ENCODE measurements at places on chromosomes 6 and 20.

GRCh38 chr6:130908188-130908587, 81.0 kb downstream of the SMLR1 start:
- DNase-seq: no peak

GRCh38 chr6:3228046-3228671, 706 bp upstream of the TUBB2B start:
- DNase-seq: no peak

GRCh38 chr6:225121-225721, 67.1 kb upstream of the DUSP22 start:
- DNase-seq: peak; percentile 26

GRCh38 chr20:31922181-31922580, 29.7 kb downstream of the PDRG1 start:
- DNase-seq: no peak

DNA sequence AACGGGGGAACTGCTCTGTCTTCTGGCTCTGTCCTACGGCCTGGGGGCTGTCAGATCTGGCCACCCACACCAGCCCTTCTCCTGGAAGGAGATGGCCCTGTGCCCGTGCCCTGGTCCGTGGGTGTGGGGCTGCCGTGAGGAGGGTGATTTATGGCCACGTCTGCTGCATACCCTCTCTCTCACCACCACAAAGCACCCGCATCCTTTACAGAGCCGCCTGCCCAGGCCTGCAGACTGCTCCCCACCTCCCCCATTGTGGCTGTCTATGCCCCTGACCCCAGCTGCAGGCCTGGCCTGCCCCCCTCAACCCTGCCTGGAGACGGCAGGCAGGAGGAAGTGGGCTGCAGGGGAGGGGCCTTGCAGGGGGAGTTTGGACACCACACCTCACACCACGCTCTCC, 72.7 kb upstream of the GATA5 start:
- no peak for DNase-seq

- no peak for DNase-seq
These were observed 43.6 kb upstream of the PHACTR3 start for GRCh38 chr20:59560588-59561227.

- DNase-seq: no peak
These were observed 151.7 kb downstream of the DST start for GRCh38 chr6:56490993-56491392.

DNA sequence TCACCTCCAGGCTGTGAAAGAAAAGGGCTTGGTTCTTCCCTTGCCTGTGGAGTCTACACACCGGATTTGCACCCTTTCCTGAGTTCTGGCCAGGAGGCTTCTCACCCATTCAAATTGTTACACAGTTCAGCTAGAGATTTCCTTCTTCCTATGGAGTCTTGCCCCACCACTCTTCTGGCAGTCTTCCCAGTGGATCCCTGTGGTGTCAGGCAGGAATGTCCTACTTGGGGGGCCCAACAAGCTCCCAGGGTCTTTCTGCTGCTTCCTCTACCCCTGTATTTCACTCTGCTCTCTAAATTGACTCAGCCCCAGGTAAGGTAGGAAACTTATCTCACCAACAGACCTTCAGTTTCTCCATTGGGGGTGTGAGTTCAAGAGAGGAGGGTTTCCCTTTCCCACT, 14.0 kb upstream of the CST9L start:
- no peak for DNase-seq

DNA sequence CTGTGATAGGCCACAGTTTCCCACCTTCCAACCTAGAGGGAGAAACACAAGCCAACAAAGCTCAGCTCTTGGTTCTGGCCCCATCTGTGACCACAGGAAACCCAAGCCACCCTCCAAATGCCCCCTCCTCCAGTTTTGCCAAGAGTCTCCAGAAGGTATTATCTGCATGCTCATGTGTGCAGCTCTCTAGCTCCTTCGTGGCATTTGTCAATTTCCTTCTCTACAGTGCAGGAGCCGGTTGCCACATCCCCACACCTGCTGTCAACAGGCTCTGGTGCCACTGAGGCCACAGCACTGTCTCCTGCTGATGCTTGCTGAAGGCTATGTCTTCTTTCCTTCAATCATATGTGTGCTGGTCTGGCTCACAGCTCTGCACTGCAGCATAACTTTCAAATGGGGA, 177.2 kb downstream of the CLIC5 start:
- DNase-seq: no peak

- no peak for DNase-seq
These were observed 361.4 kb downstream of the SAMD5 start for GRCh38 chr6:147869869-147870268.

GRCh38 chr20:48107560-48107959, 322.3 kb upstream of the SULF2 start:
- DNase-seq: no peak

GRCh38 chr6:25330796-25331685, 51.9 kb downstream of the CARMIL1 start:
- no peak for DNase-seq

DNA sequence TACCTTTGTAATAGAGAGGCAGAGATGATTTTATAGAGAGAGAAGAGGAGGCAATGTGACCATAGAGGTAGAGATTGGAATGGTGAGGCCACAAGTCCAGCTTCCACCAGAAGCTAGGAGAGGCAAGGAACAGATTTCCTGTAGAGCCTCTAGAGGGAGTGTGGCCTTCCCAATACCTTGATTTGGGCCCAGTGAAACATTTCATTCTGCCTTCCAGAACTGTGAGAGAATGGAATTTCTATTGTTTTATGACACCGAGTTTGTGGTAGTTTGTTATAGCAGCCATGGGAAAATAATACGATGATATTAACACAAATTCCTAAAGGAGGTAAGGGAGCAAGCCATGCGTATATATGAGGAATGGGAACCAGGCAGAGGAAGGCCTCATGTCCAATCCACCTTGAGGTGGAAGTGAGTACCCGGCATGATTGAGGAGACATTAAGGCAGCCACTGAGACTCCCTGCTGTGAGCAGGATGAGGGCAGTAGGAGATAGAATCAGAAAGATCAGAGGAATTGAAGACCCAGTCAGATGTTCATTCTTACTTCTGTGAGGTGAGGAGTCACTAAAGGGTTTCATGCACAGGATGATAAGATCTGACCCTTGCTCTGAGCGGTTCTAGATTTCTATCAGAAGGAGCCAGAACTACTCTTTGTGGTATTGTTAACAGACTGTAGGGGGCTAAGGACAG, 636.3 kb upstream of the IMPG1 start:
- DNase-seq: no peak

- DNase-seq: no peak
These were observed 161.9 kb downstream of the CDK19 start for GRCh38 chr6:110653381-110653780.

DNA sequence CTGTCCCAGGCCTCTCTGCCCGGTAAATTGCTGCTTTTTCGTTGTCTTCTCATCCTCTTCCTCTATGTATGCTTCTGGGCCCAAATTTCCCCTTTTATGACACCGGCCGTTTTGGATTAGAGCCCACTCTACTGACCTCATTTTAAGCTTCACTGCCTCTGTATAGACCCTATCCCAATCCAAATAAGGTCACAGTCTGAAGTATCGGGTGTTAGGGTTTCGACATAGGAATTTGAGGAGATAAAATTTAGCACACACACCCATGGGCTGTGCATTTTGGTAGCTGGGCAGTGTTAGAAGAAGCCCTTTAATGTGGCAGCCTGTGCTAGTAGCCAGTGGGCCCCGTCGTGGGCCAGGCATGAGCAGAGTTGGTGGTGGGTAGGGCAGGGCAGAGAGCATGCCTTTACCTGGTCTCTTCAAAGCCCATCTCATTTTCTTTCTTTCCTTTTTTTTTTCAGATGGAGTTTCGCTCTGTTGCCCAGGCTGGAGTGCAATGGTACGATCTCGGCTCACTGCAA, 27.9 kb upstream of the EZR start:
- DNase-seq: no peak

- no peak for DNase-seq
These were observed 59.5 kb upstream of the NELFCD start for GRCh38 chr20:58921564-58921963.

GRCh38 chr20:13515291-13515690, 123.4 kb downstream of the TASP1 start:
- DNase-seq: no peak

DNA sequence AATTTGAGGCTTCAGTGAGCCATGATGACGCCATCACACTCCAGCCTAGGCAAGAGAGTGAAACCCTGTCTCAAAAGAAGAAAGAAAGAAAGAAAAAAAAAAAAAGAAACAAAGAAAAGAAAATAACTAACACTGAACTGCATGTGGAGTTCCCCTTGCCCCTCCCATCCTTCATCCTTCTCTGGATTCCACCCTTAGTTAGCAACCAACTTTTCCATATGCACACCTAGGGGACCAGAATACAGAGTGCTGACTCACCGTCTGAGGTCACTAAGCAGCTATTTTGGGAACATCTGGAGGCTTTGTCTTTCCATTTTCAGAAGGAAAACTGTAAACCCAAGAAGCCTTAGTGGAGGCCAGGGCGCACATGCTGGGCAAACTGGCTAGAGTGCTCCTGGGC, 257.4 kb downstream of the MAFB start:
- no peak for DNase-seq

DNA sequence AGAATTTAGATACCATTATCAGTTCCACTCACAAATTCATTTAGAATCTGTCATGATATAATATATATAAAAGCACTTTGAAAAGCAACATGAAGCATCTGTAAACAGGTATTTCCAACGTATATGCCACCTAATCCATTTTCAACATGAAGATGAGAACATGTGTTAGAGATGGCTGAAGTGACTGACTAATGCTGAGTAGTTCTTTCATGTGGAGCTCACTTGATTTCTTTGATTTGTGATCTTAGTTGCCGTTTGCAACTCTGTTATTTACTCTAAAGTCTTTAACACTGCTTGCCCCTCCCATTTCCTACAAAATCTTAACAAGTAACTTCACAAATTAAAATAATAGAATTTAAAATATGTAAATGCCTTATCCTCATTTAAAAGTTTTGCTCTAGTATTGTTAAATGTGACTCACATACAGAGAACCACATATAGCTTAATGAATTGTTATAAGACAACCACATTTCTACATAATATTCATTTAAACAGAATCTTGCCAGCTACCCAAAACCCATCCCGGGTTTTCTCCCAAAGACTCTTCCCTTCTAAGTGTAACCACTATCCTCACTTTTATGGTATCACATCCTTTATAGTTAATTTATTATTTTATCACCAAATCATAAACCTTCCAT, 78.3 kb downstream of the ME1 start:
- DNase-seq: no peak

DNA sequence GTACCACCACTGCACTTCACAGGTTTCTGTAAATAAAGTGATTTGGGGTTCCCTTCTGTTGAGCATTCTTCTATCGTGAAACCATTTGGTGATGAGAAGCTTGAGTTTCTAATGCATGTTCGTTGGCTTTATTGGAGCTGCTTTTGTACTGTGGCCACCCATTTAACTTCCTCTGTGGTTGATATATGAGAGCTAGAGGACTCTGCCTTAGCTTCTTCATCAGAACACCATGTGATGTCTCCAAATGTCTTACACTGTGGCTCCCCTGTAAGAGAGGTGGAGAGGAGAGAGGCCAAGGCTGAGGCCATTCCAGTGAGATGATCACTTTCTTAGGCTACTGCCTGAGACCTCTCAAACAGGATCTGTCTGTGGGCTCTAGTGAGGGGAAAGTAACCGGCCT, 114.5 kb downstream of the SLC16A10 start:
- no peak for DNase-seq

DNA sequence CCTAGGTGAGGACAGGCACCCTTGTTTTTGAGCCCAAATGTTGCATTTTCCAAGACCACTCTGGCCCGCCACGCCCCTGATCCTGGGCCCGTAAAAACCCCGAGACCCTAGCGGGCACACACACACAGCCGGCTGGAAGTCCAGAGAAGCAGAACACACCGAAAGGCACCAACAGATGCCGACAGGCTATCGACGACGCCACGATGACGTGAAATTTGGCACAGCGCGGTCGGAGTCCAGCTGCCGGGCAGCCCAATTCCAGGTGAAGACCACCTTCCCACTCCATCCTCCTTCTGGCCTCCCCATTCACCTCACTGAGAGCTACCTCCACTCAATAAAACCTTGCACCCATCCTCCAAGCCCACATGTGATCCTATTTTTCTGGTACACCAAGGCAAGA, 34.0 kb upstream of the PNPLA1 start:
- no peak for DNase-seq

GRCh38 chr20:63703976-63704748, 3.6 kb downstream of the ARFRP1 start:
- DNase-seq: no peak

DNA sequence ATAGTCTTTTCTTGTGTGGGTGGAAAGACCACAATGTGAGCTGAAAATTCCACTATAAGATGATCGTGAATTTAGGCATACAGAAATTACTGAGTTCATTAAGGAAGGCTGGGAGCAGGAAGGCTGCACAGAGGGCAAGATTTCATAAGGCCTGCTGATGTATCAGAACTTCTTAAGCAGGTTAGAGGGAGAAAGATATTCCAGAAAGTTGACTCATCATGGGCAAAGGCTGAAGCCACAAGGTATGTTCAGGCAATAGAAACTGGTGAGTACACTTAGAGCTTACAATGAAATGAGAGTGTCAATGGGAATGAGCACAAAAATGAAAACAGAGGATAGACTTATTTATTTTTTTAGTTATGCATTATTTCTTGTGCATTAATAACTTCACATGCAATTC, 618.6 kb downstream of the CBLN4 start:
- DNase-seq: no peak

GRCh38 chr6:22248513-22249308, 48.1 kb downstream of the PRL start:
- DNase-seq: no peak

- DNase-seq: no peak
These were observed 100.2 kb downstream of the PERP start for GRCh38 chr6:138007014-138007472.

- DNase-seq: no peak
These were observed 844.5 kb upstream of the DEFB115 start for GRCh38 chr20:30412972-30413371.

GRCh38 chr6:105546754-105547153, 143.9 kb upstream of the PREP start:
- no peak for DNase-seq

- DNase-seq: no peak
These were observed 104.8 kb downstream of the BCKDHB start for GRCh38 chr6:80211286-80211685.

DNA sequence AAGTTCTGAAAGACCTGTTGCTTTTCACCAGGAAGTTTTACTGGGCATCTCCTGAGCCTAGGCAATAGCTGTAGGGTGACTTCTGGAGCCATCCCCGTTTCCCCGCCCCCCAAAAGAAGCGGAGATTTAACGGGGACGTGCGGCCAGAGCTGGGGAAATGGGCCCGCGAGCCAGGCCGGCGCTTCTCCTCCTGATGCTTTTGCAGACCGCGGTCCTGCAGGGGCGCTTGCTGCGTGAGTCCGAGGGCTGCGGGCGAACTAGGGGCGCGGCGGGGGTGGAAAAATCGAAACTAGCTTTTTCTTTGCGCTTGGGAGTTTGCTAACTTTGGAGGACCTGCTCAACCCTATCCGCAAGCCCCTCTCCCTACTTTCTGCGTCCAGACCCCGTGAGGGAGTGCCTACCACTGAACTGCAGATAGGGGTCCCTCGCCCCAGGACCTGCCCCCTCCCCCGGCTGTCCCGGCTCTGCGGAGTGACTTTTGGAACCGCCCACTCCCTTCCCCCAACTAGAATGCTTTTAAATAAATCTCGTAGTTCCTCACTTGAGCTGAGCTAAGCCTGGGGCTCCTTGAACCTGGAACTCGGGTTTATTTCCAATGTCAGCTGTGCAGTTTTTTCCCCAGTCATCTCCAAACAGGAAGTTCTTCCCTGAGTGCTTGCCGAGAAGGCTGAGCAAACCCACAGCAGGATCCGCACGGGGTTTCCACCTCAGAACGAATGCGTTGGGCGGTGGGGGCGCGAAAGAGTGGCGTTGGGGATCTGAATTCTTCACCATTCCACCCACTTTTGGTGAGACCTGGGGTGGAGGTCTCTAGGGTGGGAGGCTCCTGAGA, at the start of gene HFE:
Gene HFE, plus strand, starts transcription at position 146 of the 832 bp plus-strand sequence. Its CDS starts 12 bp downstream, at position 158.
- peak; percentile 13 for DNase-seq

Data from effector memory CD8-positive, alpha-beta T cell (primary cell).